ENCODE measurements at places on chromosomes 4 and X. TPM values are rescaled to one million over a fixed set of nuclear protein-coding genes. Genes with fewer than 3 reads are reported as not detected.

NRK gene
- total RNA-seq = not detected

SRPX2 gene
- total RNA-seq = 16.8 TPM

MID1 gene
- 23.4 TPM for total RNA-seq

SPANXA2 gene
- total RNA-seq = 0.99 TPM

KLHL13 gene
- 0.14 TPM for total RNA-seq

ADRA2C gene
- total RNA-seq = 0.25 TPM

AR gene
- 14.6 TPM for total RNA-seq

FAM184B gene
- not detected for total RNA-seq
